Activated CD8-positive, alpha-beta memory T cell treated with anti-CD3 and anti-CD28 coated beads, Interleukin-2, amount 10 ng/mL, durations not matched to agents 7 days and 5 days (primary cell): ENCODE measurements at places on chromosomes 6 and 20. TPM values are rescaled to one million over a fixed set of nuclear protein-coding genes. Genes with fewer than 3 reads are reported as not detected.
A peak's percentile ranks its signal among the peaks of the same experiment; 100 is the strongest.

GUCA1A gene
- not detected for total RNA-seq

GRCh38 chr20:38633577-38634093, 32.0 kb downstream of the ARHGAP40 start:
- H3K36me3 ChIP-seq, result no peaks in the 10 kb centered on the region
- peak; percentile 68 for DNase-seq
- H3K27ac ChIP-seq, result no peak overlapping the region
- peaks cover 3% of the 10 kb centered on the region for H3K4me1 ChIP-seq
- no peak overlapping the region for H3K4me3 ChIP-seq

FABP7 gene
- total RNA-seq, result not detected

CSTF1 gene
- 82.4 TPM for total RNA-seq

GRCh38 chr20:38844963-38845362, 39.5 kb downstream of the PPP1R16B start:
- H3K27me3 ChIP-seq, result no peaks in the 10 kb centered on the region
- peak overlapping the region; percentile 78 for H3K27ac ChIP-seq
- H3K4me3 ChIP-seq, result peak overlapping the region; percentile 43
- H3K36me3 ChIP-seq, result peaks cover 58% of the 10 kb centered on the region
- H3K4me1 ChIP-seq, result peaks cover 85% of the 10 kb centered on the region

CGA gene
- not detected for total RNA-seq

DNA sequence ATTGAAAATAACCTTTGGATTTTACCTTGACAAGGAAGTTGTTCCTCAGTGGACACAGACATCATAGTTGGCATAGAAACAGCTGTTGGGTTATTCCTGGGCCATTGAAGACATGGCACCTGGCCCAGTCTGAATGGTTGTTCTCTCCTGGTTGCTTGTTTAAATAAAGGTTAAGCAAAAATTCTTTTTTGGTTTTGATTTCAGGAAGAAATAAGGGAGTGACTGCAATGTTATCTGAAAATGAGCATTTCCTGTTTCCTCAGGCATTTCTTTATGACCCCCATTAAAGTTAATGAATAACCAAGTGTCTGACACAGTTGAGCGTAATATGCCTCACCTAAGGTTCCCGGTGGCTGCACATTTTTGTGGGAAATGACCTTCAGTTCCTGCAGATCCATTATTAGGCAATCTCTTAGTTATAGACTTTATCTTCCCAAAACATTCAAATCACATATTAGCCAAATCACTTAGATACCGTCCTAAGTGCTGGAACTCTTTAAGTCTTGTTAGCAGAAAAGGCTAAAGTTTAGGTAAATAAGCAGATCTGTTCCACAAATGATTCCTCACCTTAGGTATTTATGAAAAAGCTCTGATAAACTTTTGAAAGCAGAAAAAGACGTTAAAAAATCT, 648.7 kb upstream of the FLRT3 start:
- H3K36me3 ChIP-seq, result peaks cover 2% of the 10 kb centered on the region
- no peaks in the 10 kb centered on the region for H3K4me1 ChIP-seq
- no peak overlapping the region for H3K4me3 ChIP-seq
- H3K27ac ChIP-seq, result no peak overlapping the region
- H3K27me3 ChIP-seq, result no peaks in the 10 kb centered on the region

GRCh38 chr6:167746390-167746907, 80.3 kb upstream of the AFDN start:
- DNase-seq, result no peak
- H3K27me3 ChIP-seq, result no peaks in the 10 kb centered on the region
- no peak overlapping the region for H3K27ac ChIP-seq
- no peak overlapping the region for H3K4me3 ChIP-seq
- no peaks in the 10 kb centered on the region for H3K4me1 ChIP-seq

DNA sequence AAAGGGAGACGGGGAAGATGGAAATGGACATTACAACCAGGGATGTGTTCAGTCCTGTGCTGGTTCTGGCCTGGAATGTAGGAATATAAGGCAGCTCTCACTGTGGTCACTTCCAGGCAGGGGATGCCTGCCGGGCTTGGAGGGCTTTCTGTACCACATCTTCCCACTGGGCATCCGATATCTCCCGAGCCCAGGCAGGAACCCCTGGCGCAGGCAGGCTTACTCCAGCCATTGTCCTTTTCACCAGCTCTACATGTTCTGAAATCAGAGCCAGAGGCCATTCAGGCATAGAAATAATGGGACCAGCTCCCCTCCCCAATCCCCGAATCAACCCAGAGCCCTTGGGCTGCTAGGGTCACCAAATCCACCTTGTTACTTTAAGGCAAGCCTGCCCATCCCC, 1.4 kb downstream of the MEA1 start:
- no peak for DNase-seq
- peak overlapping the region; percentile 19 for H3K27ac ChIP-seq
- H3K4me3 ChIP-seq, result peak overlapping the region; percentile 96
- no peaks in the 10 kb centered on the region for H3K27me3 ChIP-seq
- H3K36me3 ChIP-seq, result peaks cover 22% of the 10 kb centered on the region
- peaks cover 41% of the 10 kb centered on the region for H3K4me1 ChIP-seq

DNA sequence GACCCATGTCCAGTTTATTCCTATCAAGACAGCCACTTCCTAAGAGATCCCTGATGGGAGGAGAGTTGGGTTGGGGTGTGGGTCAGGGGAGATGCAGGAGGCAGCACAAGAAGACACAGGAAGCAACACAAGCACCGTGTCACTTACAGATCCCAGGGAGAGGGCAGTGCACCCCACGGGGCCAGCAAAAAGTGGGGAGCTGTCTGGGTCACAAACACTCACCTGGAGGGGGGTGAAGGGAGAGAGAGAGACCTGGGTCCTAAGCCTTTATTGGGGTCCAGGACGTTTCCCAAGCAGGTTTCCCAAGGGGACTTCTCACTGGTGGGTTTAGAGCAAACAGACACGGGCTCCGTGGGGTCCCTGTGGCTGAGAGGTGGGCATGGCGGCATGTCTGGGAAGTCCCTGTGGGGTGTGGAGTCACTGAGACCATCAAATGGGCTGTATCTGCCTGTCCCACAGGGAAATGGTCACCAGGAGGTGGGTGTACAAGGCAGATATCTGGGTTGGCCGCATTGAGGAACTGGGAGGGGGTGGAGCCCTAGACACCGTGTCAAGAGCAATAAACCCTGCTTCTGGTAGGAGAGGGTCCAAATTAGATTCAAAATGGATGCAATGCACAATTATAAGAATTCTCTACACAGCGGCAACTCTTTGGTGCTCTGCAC, 1.6 kb upstream of the CD93 start:
- no peak overlapping the region for H3K27ac ChIP-seq
- no peak overlapping the region for H3K4me3 ChIP-seq
- H3K36me3 ChIP-seq, result no peaks in the 10 kb centered on the region
- H3K27me3 ChIP-seq, result peaks cover 5% of the 10 kb centered on the region
- no peak for DNase-seq

DNAH8 gene
- 0.12 TPM for total RNA-seq

NKX2-4 gene
- total RNA-seq, result not detected

GRCh38 chr6:140744659-140745320, 1370.3 kb upstream of the CITED2 start:
- DNase-seq, result peak; percentile 55
- peaks cover 10% of the 10 kb centered on the region for H3K4me1 ChIP-seq
- H3K36me3 ChIP-seq, result peaks cover 8% of the 10 kb centered on the region
- H3K27ac ChIP-seq, result peak overlapping the region; percentile 23
- no peak overlapping the region for H3K4me3 ChIP-seq

DNA sequence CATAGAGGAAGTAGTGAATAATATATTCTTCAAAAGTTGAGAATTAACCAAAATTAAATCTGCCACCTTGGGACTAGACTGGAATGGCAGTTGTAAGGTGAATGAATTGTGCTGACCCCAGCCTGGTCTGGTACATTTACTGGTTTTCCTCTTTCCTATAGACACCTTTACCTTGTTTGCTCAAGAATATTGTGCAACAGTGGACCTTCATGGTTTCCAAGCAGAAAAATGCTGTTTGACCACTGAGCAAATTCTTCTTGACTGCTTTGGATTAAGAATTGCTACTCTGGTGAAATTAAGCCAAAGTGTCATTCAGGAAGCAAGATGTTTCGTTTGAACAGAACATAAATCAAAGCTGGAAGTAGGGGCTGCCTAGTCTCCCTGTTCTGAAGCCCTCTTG, 156.6 kb upstream of the TAB2 start:
- DNase-seq, result no peak
- peaks cover 15% of the 10 kb centered on the region for H3K4me1 ChIP-seq
- H3K27ac ChIP-seq, result no peak overlapping the region
- no peaks in the 10 kb centered on the region for H3K27me3 ChIP-seq
- H3K36me3 ChIP-seq, result peaks cover 63% of the 10 kb centered on the region

ENPP5 gene
- not detected for total RNA-seq

- H3K27me3 ChIP-seq, result no peaks in the 10 kb centered on the region
- no peaks in the 10 kb centered on the region for H3K4me1 ChIP-seq
- H3K4me3 ChIP-seq, result no peak overlapping the region
- H3K36me3 ChIP-seq, result no peaks in the 10 kb centered on the region
Measured at GRCh38 chr20:19231359-19232035, 19.1 kb downstream of the SLC24A3 start.

DNA sequence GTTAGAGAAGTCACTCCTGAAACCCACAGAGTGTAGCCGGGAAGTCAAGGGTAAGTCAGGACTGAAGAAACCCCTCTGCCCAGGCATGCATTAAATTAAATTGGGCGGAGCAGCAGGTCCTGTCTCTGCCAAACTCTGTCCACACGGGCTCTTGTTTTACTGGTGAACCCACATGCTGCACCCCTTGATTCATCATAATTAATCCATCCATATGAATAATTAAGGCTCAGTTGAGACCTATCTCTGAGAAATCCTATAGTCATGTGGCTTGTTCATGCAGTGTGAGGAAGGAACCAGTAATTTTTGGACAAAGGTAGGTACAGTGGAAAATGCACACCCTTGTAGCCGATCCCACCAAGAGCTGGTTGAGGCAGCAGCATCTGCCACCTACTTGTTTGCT, 43.0 kb downstream of the PXDC1 start:
- H3K4me1 ChIP-seq, result no peaks in the 10 kb centered on the region
- no peak overlapping the region for H3K4me3 ChIP-seq
- DNase-seq, result no peak
- H3K36me3 ChIP-seq, result no peaks in the 10 kb centered on the region
- no peak overlapping the region for H3K27ac ChIP-seq

DNA sequence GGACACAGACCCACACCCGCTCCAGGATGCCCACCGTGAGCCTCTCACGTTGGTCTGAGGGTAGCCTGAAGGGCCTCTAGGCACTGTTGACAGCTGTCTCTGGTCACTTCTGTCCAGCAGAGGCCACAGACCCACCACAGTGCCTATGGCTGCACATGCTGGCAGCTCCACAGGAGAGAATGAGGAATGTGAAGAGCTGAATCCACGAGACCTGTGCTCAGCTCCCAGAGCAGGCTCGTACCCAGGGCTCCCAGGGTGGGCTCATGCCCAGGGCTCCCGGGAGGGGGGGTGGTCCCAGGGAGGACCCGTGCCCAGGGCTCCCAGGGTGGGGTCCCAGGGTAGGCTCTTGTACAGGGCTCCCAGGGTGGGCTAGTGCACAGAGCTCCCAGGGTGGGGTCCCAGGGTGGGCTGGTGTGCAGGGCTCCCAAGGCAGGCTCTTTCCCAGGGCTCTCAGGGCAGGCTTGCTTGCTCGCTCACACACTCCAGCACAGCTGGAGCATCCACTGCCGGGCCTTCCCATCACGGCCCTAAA, 201.0 kb downstream of the SYNDIG1 start:
- no peak for DNase-seq
- H3K4me3 ChIP-seq, result no peak overlapping the region
- H3K27ac ChIP-seq, result no peak overlapping the region
- no peaks in the 10 kb centered on the region for H3K27me3 ChIP-seq
- H3K36me3 ChIP-seq, result no peaks in the 10 kb centered on the region

DNA sequence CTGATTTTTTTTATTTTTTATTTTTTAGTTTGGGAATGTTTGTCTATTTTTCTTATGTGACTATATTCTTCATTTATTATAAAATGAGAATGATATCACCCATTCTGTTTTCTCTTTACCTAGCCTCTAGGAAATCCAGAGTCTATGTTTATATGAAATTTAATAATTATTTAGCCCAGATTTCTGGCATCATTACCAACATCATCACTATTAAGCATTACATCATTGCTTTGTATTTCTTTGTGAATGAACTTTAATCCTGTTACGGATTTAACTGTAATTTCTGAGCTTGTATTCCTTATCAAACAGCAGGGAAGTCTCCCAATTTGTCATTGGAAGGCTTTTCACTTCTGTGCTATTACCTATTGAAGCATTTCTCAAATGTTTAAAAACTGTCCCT, 72.7 kb upstream of the NOX3 start:
- peaks cover 3% of the 10 kb centered on the region for H3K36me3 ChIP-seq
- no peaks in the 10 kb centered on the region for H3K27me3 ChIP-seq
- H3K4me3 ChIP-seq, result no peak overlapping the region

DNA sequence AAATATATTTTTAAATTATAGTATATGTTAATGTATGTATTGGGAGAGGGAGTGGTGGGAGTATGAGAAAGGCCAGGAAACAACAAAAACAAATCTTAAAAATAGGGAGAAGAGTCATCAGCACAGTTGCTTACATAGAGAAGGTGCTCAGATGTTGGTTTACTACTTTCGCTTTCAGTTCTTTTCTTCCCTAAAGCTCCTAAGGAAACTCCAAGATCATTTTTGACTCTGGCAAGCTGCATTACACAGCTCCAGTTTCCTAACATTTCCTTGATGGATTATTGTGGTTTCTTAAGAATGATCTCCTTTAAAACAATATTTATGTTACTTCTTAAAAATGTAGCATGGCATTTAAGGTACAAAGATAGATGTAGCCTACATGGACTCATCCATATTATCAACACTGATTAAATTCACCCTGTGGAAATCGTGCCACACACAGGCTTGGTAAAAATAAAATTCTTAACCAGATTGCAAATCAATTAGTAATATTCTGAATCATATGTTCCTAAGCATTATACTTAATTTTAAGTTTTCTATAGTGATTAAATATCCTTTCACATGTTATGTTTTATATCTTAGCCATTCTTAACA, 118.0 kb upstream of the MAN1A1 start:
- peaks cover 38% of the 10 kb centered on the region for H3K36me3 ChIP-seq
- peak overlapping the region; percentile 69 for H3K27ac ChIP-seq

DNA sequence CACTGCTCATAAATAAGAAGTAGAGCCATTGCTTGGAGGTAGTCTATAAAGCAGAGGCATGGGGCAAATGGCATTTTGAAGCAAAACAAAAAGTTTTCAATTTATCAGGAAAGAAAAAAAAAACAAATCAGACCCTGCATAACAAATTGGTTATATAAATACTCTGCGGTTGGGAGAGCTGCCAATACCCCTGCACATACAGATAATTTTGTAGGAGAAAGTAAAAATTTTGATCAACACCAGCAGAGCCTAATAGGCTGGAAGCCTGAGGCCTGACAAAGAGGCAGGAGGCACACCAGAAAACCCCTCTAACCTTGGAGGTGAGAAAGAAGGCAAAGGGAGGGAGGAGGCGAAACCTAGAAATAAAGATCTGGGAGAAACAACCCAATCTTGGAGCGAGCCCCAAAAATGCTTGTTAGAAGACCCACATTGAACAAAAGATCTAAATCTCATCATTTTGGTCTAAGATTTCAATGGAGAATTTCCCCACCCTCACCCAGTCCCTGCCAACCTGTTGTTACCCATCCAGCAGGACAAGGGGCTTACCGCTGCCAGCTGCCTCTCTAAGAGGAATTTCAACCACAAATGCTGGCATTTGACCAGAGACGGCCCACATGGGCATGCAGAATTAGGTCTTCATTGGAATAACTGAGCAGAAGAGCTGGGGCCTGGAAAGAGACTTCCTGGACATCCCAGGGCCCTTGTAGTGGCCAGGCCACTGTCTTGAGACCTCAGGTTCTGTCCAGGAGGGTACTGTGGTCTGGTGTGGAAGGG, 28.4 kb downstream of the FOXA2 start:
- H3K27me3 ChIP-seq, result peaks cover 12% of the 10 kb centered on the region
- no peaks in the 10 kb centered on the region for H3K4me1 ChIP-seq
- DNase-seq, result no peak
- H3K4me3 ChIP-seq, result no peak overlapping the region
- no peak overlapping the region for H3K27ac ChIP-seq
